Bronchial epithelial cell (primary cell): ENCODE measurements at places on chromosomes 7 and 10. TPM values are rescaled to one million over a fixed set of nuclear protein-coding genes. Genes with fewer than 3 reads are reported as not detected.
A peak's percentile ranks its signal among the peaks of the same experiment; 100 is the strongest.

DNA sequence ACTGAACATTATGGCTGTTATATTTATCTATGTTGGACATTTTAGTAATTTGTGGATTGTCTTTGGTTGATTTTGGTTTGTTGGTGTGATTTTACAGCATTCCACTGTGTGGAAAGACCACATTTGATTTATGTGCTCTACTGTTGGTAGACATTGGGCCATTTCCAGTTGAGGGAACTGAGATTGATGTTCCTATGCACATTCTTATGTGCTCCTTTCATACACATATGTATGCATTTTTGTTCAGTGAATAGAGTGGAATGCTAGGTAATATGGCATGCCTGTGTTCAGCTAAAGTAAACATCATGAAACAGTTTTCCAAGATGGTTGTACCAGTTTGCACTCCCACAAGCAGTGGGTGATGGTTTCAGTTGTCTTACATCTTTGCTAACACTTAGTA, 15.1 kb downstream of the CACNB2 start:
- no peak for DNase-seq

The LIPN gene
- total RNA-seq, result 1.3 TPM in 1 of 2 replicates, not detected in the other

DNA sequence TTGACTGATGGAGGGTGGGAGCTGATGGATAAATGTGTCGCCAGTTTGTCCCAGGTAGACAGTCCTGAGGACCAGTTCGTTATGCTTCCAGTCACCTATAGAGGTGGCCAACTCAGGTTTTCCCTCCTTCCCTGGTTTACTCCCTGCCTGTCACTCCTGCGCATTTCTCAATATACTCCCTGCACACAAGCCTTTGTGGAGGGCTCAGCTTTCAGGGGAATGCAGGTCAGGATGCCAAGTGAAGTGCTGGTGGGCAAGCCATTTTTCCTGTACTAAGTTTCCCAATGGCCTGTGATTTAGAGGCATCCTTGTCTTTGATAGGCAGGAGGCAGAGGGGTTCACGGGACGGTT, 473.5 kb upstream of the ZMIZ1 start:
- no peak for DNase-seq

GRCh38 chr7:22639396-22639795, 87.6 kb upstream of the IL6 start:
- no peak for DNase-seq

The ADIRF gene
- total RNA-seq, result 25.3 and 53.6 TPM in 2 replicates

The PLCE1 gene
- 0.26 and 1.0 TPM in 2 replicates for total RNA-seq

GRCh38 chr7:40808378-40808942, 673.7 kb downstream of the SUGCT start:
- DNase-seq, result peak; percentile 11

The SLC18A3 gene
- not detected in 2 replicates for total RNA-seq
